ENCODE measurements at places on chromosomes 3 and 15.

DNA sequence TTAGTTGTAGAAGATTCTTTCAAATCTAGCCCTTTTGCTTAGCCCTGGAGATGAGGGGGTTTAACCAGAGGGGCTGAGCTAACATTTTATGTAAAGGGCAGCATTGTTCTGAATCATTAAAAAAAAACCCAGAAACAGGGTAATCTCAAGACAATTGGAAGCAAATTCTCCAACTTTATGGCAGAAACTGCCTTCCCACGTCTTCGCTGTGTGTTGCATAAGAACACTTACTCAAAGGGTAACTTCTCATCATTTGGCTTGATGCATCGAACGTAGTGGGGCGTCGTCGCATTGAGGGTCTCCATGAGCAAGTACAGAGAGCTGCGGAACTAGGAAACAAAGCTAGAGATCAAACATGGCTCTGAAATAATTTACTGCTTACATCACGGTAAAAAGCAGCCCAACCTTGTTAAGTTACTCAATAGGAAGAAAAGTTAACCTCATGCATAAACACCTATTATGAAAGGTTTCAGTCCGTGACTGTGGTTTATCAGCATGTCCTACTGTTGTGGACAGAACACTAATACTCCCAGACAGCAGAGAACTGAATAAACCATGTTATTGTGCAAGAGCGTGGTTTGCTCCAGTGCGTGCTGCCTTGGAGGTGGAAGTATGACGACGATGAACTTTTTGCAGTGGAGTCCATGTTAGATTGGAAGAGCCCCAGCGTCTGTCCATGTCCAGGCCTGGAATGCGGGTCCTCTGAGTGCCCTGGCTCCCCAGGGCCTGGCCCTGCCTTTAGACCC, 48.7 kb downstream of the MYO5C start:
- no peak for DNase-seq

DNA sequence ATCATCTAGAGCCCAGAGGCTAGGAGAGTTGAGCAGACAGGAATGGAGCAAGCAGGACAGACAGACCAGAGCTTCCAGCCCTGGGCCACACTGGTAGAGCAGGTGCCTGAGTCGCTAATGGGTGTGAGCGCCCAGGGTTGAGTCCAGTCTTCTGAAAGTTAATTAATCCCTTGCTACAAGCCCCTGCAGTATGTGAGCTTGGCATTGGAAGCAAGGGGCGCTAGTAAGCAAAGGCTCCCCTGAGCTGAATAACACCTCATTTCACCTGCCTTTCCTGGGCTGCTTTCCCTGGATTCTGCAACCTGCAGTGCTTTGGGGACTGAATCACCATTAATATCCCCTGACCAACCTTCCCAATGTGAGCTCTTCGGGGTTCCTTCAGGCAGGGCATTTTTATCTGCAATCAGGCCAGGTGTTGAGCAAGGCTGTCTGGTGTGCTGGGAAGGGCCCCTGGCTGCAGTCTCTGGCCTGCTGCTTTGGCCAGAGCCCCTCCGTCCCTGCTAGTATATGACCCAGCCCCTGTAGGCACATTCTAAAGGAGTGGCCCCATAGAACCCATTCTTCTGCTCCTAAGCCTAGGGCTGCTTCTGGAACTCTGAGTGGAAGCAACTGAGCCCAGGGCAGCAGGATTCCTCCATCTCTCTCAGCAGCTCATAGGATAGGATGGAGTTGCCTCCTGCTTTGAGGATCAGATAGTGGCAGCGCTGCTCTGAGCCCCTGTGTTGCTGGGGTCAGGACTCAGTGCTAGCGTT, 45.1 kb upstream of the EPHB1 start:
- DNase-seq = no peak

GRCh38 chr3:122332551-122332950, 7.5 kb downstream of the CSTA start:
- no peak for DNase-seq

- DNase-seq = no peak
Observed at GRCh38 chr3:143826296-143826695, 22.0 kb downstream of the SLC9A9 start.

DNA sequence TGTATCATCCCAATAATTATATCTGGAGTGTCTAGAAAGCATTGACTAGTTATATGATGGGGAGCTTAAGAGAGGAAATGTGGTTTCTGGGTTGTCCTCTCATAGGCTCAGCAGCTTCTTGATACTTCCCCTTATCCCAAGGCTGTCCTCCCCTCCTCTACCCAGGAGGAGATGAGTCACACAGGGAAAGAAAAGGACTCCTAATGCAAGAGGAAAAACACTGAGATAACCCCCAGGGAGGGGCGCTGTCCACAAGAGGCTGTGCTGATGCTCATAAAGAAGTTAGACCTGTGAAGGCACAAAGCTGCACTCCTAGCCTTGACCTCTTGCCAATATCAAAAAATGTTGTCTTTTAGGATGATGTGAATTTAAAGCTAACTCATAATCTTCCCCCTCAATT, 28.8 kb upstream of the GYG1 start:
- peak; percentile 81 for DNase-seq

DNA sequence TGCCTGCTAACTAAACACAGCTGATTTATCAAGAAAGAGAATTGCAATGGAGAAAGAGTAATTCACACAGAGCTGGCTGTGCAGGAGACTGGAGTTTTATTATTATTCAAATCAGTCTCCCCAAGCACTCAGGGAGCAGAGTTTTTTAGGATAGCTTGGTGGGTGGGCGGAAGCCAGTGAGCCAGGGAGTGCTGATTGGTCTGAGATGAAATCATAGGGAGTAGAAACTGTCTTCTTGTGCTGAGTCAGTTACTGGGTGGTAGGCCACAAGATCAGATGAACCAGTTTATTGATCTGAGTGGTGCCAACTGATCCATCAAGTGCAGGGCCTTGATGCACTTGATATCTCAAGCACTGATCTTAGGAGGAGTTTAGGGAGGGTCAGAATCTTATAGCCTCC, 891.9 kb upstream of the CADM2 start:
- DNase-seq = no peak

Measured in fibroblast of skin of scalp (primary cell).